ENCODE measurements at places on chromosomes 12 and 14. TPM values are rescaled to one million over a fixed set of nuclear protein-coding genes. Genes with fewer than 3 reads are reported as not detected.

- no peak for DNase-seq
- no peaks in the 10 kb centered on the region for H3K36me3 ChIP-seq
- H3K4me3 ChIP-seq = no peak overlapping the region
- H3K27me3 ChIP-seq = no peaks in the 10 kb centered on the region
- no peak overlapping the region for H3K27ac ChIP-seq
- peaks cover 12% of the 10 kb centered on the region for H3K4me1 ChIP-seq
Measured at GRCh38 chr12:54357506-54358190, 6.6 kb downstream of the GPR84 start.

- H3K27me3 ChIP-seq = no peaks in the 10 kb centered on the region
- no peaks in the 10 kb centered on the region for H3K4me1 ChIP-seq
- H3K4me3 ChIP-seq = no peak overlapping the region
Measured at GRCh38 chr12:91194500-91194899, 11.9 kb upstream of the DCN start.

DNA sequence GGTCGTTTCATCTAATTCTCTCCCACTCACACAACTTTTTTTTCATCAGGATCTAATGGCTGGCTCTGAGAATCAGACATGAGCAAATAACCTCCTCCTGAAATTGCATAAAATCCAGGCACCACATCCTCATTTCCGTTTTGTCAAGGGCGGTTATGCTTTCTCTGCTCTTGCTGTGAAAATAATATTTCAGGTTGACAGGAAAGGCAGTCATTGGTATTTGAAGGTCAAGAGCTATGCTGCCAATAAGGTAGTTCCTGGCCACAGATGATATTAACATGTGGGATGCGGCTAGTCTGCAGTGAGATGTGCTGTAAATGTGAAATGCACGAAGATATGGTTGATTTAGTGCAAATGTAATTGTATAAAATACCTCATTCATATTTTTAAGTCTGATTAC is 870.2 kb upstream of the TMEM132C start:
- no peaks in the 10 kb centered on the region for H3K36me3 ChIP-seq
- no peak for DNase-seq
- no peaks in the 10 kb centered on the region for H3K27me3 ChIP-seq
- H3K27ac ChIP-seq = no peak overlapping the region

Gene C12orf43
- total RNA-seq = 15.6 TPM

Gene NANOG
- 0.16 TPM for total RNA-seq

Gene MANSC1
- total RNA-seq = 38.7 TPM

Gene KRT80
- total RNA-seq = 12.3 TPM

Gene NR1H4
- 42.2 TPM for total RNA-seq

All from kidney (tissue), 22 donors.